ENCODE measurements at places on chromosomes 1 and 21. TPM values are rescaled to one million over a fixed set of nuclear protein-coding genes. Genes with fewer than 3 reads are reported as not detected.

Gene RPE65
- not detected for total RNA-seq

Gene AMPD1
- total RNA-seq, result not detected

Gene CYP4Z1
- total RNA-seq, result not detected

Gene ARL8A
- 160 TPM for total RNA-seq

Gene PTGFR
- not detected for total RNA-seq

Gene SLFNL1
- total RNA-seq, result 0.20 TPM

Gene RNF186
- not detected for total RNA-seq

Gene COL24A1
- total RNA-seq, result 0.15 TPM

Gene ST6GALNAC3
- total RNA-seq, result 6.5 TPM

Gene ZDHHC18
- total RNA-seq, result 52.6 TPM

Gene PTPRF
- 171 TPM for total RNA-seq

Gene ADGRL2
- 71.2 TPM for total RNA-seq

Gene OR2T4
- not detected for total RNA-seq

Gene WNT2B
- total RNA-seq, result 4.0 TPM

Gene GNAT2
- total RNA-seq, result not detected

Gene LRRN2
- 6.9 TPM for total RNA-seq

Gene VSIG8
- not detected for total RNA-seq

Measured in glutamatergic neuron (in vitro differentiated cells).